ENCODE measurements at places on chromosomes 1 and 21. TPM values are rescaled to one million over a fixed set of nuclear protein-coding genes. Genes with fewer than 3 reads are reported as not detected.

RNU1-1 gene
- 509 TPM for total RNA-seq

MEX3A gene
- total RNA-seq: 12.2 TPM

CRNN gene
- total RNA-seq: not detected

TNNT2 gene
- not detected for total RNA-seq

Data from bladder microvascular endothelial cell (primary cell).